ENCODE measurements at places on chromosomes 7 and 10.

GRCh38 chr7:134705716-134706115, 59.1 kb downstream of the BPGM start:
- no peak for DNase-seq

DNA sequence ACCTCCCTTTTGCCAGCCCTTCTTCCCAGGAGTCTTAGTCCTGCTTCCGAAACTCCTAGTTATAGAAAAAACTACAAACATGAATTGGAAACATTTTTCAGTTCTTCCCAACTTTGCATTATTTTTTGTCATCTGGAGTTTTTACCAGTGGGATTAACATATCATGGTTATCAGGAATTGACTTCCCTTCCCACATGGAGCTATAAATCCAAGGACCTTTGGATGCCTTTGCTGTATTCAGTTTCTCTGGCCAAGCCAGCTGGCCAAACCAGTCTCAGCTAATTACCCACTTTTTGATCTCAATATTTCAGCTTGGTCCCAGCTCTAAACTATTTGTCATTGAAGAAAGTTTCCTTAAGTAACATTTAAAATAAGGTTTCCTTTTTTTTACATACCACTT, 570.6 kb downstream of the SORCS1 start:
- DNase-seq: no peak

- DNase-seq: no peak
Measured at GRCh38 chr10:18566177-18566576, 85.2 kb downstream of the NSUN6 start.

DNA sequence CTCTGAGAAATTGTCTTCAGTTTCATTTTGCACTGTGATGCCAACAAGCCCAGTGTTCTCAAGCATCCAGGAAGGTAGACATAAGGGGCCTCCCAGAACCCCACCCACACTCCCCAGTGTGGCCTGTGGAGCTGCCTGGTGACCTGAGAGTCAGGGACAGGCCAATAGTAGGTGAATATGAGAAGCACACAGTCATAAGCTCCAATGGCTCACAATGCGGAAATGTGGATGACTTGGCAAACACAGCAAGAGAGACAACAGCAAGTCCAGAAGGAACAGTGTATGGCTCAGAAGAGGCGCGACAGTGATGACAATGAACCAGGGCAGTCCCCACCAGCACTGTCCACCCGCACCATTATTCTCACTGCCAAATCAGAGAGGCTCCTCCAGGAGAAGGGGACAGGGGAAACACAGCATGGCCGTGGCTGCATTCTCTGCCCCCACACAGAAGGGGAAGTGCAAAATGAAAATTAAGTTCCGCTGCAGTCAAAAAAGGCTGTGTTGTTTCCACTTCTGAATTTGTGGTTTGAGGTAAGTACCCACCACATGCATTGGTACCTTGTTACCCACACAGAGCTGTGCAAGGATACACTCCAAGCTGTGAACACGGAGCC, 419.8 kb downstream of the GRID1 start:
- no peak for DNase-seq

DNA sequence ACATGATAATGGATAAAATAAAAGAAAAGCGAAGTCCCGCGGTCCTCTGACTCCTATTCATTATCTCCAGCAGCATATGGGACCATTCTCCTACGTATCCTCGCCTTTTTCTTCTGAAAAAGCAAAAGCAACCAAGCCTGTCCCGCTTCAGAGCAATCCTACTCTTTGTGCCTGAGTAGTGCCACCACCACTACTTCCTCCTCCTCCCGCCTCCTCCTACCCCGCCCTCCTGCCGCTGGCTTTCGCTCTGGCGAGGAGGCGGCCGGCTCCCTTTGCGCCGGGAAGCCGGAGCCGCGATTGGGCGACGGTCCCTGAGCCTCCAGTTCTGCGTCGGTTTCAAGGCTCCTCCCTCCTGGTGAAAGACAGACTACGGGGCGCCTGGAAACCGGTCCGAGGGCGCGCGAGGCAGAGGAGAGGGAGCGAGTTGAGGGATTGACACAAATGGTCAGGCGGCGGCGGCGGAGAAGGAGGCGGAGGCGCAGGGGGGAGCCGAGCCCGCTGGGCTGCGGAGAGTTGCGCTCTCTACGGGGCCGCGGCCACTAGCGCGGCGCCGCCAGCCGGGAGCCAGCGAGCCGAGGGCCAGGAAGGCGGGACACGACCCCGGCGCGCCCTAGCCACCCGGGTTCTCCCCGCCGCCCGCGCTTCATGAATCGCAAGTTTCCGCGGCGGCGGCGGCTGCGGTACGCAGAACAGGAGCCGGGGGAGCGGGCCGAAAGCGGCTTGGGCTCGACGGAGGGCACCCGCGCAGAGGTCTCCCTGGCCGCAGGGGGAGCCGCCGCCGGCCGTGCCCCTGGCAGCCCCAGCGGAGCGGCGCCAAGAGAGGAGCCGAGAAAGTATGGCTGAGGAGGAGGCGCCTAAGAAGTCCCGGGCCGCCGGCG, at the start of gene FZD1:
Gene FZD1 (plus strand): TSS at position 388 of the 878 bp plus-strand sequence. CDS start 448 bp downstream, at position 836.
- peak; percentile 95 for DNase-seq

GRCh38 chr7:121621937-121622336, 225.8 kb upstream of the FAM3C start:
- no peak for DNase-seq

- DNase-seq: no peak
Measured at GRCh38 chr7:21426286-21427181, 1.3 kb upstream of the SP4 start.

- DNase-seq: no peak
Measured at GRCh38 chr10:22454634-22455033, 109.3 kb downstream of the SPAG6 start.

DNA sequence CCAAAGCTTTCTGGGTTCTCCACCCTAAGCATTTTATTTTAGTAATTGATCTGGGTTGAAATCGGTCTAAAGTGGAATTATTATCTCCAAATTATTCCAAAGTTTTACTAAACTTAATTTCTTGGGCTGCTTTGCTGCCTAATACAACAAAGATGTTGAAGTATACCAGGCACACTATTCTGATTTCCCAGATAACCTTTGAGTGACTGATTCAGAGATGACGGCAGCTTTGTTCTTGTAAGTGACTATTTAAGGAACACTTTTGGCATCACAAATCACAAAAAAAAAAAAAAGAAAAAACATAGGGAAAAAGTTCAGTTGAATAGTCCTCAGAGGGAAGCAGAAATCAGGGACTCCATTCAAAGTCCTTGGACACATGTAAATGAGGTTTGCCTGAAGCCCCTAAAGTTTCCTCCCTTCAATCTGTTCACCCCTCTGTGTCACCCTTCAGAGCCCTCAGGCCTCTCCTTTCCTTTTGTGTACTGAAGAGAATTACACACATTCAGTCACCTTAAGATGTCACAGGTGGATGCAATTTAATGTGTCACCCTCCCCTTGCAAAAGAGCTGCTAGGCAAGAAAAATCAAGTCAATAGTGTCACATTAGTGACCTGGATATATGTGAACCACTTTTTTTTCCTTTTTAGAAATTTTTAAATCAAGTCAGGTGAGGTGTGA, 81.5 kb downstream of the RTKN2 start:
- no peak for DNase-seq

DNA sequence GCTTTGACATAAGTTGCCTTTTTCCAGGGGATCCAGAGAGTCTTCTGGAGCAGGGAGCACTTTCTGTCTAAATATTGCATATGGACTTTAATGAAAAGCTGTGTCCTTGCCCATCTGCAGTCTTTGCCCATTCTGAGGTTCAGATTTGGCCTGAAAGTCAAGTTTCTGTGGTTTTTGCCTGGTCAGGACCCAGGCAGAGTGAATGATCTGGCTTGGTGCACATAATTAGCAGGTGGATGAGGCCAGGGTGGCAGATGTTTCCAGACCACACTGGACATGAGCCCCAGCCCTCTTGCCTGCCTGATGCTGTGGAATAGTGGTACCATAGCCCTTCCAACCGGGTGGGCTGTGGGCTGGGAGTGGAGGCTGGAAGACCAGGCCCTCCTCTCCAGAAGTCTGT, 11.0 kb downstream of the HECW1 start:
- no peak for DNase-seq

- no peak for DNase-seq
Measured at GRCh38 chr7:93945756-93946535, 24.4 kb downstream of the GNG11 start.

DNA sequence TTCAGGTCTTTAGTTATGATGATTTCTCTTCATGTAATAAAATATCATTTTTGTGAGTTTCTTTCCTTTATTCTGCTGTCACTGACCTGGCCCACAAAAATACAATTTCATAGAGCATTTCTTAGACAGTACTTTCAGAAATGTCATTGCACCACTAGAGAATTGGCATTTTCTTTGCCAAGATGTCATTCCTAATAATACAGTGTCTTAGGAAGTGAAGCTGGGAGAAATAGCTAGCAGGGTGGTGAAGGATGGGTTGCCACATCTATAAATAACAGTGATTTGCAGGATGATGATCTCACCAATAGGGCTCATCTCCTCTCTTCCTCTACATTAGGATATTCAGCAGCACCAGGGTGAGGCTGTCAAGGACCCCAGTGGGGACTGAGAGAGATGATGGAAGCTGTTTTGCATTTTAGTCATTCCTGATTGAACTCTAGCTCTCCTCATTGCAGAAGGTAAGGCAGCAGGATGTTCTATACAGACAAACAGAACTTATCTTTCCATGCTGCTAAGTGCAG, 452.1 kb downstream of the NXPH1 start:
- DNase-seq: no peak

DNA sequence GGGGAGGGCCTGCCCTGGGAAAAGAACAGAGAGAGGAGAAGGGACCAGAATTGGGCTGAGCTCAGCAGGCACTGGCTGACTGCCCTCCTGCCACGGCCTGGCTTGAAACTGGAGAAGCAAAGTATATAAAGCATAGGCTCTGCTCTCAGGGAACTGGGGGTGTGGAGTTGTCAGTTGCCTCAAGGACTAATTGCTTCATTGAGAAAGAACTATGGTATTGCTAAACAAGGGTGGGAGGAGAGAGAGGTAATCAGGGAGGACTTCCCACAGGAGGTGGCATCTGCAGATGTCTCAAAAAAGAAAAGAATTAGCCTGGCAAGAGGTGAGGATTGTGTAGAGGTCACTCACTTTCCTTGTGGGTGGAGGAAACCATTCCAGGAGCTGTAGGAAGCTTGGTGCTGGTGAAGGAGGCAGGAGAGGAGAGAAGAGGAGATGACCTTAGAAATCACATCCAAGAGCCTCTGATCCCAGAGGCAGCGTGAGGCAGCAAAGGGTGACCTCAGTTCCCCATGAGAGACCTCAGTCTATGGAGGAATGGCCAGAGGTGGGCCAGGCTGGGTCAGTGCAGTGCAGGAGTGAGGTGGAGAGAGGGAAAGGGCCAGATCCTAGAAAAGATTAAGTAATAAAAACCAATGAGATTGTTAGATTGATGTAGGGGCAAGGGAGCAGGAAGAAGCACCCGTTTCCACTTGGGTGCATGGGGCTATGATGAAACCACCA, 2.4 kb downstream of the PILRB start:
- DNase-seq: no peak

DNA sequence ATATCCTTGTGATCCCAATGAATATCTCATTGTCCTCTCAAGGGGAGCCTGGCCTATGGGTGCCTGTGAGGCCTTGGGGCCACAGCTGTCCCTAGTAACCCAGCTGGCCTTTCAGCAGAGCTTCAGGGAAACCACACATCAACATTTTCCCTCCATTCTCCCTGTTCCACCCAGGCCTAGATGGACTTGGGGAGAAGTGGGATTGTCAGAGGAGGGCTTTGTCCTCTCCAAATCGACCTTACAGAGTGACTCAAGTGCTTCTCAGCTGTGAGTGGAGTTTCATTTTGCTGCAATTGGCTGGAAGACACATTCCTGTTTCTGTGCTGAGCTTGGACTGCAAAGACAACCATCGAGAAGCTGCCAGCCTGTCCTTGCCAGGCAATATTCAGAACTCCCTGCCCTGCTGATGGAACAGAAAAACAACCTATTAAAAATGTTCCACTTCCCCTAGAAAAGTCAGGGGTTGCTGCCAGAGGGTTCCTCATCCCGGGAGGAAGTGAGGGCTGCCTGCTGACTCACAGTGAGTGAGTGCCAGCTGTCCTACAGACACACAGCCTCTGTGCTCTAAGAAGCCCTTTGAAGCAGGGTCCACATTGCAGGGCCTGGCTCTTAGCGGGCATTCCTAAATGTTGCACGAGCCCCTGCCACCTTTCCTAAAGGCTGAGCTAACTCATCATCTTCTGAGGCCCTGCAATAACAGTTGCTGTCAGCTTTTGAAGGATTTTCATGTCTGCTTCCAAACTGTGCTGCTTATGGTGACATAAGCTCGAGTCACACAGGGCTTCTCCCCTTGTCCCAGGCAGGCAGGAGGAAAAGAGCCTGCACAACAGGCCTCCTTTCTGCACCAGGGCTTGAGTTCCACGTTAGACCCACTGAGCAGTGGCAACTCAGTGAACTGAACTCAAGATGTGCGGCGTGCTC, 20.5 kb downstream of the STRA8 start:
- no peak for DNase-seq

DNA sequence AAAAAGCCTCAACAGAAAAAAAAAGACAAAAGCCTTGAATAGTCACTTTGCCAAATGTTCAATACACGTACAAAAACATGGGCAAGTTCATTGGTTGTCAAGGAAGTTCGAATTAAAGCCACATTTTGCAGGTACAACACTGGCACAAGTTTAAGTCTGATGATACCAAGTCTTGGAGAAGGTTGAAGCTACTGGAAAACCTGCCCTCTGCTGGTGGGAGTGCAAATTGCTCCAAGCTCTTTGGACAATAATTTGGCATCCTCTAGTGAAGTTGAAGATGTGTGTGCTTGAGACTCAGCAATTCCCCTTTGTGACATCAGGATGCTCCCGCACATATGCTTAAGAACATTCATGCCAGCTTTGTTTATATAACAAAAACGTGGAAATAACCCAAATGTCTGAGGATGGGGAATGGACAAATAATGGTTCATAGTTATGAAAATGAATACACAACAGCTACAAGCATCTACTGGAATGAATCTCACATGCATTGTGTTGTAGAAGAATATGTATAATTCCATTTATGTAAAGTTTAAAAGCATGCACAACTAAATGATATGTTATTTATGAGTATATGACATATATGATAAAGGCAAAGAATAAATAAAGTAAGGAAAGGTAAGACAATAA, 120.0 kb upstream of the PLPP4 start:
- peak; percentile 78 for DNase-seq

GRCh38 chr10:83886871-83887270, 252.4 kb upstream of the GHITM start:
- no peak for DNase-seq

GRCh38 chr10:1346201-1346600, 290.0 kb downstream of the WDR37 start:
- no peak for DNase-seq

Data from WTC11 (cell line).